Sigmoid colon (tissue), 7 donors: ENCODE measurements at places on chromosomes 13 and 19. TPM values are rescaled to one million over a fixed set of nuclear protein-coding genes. Genes with fewer than 3 reads are reported as not detected.
A peak's percentile ranks its signal among the peaks of the same experiment; 100 is the strongest.

GRCh38 chr13:102774591-102775520 lies 1.3 kb upstream of the TEX30 start:
- H3K36me3 ChIP-seq: no peaks in the 10 kb centered on the region
- no peak overlapping the region for H3K4me3 ChIP-seq
- peaks cover 18% of the 10 kb centered on the region for H3K4me1 ChIP-seq
- H3K27ac ChIP-seq: no peak overlapping the region

DNA sequence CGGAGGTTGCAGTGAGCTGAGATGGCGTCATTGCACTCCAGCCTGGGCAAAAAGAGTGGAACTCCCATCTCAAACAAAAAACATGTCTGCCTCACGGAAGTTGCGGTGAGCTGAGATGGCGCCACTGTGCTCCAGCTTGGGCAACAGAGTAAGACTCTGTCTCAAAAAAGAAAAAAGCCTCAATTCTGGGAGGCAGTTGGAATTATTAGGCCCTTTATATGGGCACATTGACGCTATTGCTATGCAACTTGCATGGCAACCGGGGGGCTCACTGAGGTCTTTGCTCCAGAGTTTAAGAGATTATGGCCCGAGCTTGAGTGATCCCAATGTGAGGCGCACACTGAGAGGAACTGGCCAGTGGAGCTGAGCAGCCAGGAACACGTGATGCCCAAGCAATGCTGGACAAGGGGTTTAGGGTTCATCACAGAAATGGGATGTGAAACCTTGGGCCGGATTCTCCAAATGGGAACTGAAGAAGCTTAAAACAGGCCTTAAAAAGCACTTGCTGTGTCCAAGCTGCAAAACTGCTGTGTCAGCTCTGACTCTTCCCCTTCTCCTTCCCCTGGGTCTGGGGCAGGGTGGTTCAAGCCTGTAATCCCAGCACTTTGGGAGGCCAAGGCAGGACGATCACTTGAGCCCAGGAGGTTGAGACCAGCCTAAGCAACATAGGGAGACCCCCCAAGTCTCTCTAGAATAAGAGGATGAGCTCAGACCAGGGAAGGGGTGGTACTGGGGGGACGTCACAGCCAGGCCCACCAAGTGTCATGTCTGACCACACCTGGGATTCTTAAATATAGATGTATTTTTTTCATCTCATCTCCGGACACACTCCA lies 2.5 kb downstream of the FTL start:
- peaks cover 28% of the 10 kb centered on the region for H3K36me3 ChIP-seq
- no peaks in the 10 kb centered on the region for H3K27me3 ChIP-seq
- no peak overlapping the region for H3K4me3 ChIP-seq
- peaks cover 50% of the 10 kb centered on the region for H3K4me1 ChIP-seq

GRCh38 chr19:39053276-39054090 lies 21.1 kb upstream of the FBXO27 start:
- H3K27ac ChIP-seq: no peak overlapping the region
- no peaks in the 10 kb centered on the region for H3K36me3 ChIP-seq
- no peak for DNase-seq
- no peaks in the 10 kb centered on the region for H3K4me1 ChIP-seq
- H3K27me3 ChIP-seq: no peaks in the 10 kb centered on the region

DNA sequence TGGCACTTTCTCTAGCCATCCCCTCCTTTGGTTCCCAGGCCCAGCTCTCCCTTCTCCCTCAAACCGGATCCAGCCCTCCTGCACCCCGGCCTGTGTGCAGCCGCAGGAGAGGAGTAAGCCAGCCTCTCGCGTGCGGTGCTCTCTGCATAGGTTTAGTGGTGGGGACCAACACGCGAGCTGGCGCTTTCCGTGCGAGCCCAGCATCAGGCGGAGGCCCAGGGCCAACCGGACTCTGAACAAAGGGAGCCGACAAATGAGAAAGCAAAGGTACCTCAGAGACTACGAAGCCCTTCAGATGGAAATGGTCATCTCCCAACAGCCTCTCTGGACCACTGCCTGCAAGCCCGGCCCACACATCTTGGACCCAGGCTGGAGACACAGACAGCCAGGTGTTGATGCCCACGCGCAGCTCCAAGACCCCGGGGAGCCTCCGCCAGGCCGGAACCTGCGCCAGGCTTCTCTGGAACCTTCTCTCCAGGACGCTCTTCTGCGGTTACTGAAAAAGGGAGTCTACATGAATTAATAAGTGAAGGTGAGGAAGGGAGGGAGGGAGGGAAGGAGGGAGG lies 16.5 kb upstream of the LATS2 start:
- H3K4me3 ChIP-seq: no peak overlapping the region
- no peak overlapping the region for H3K27ac ChIP-seq
- DNase-seq: no peak
- H3K4me1 ChIP-seq: peaks cover 18% of the 10 kb centered on the region
- H3K27me3 ChIP-seq: no peaks in the 10 kb centered on the region

- no peaks in the 10 kb centered on the region for H3K4me1 ChIP-seq
- no peaks in the 10 kb centered on the region for H3K36me3 ChIP-seq
- H3K27ac ChIP-seq: no peak within 1 kb of the TSS
- peak; percentile 82 for DNase-seq
- peaks cover 56% of the 10 kb centered on the region for H3K27me3 ChIP-seq
- H3K4me3 ChIP-seq: no peak within 1 kb of the TSS
These were observed at the start of gene PNMA8C for GRCh38 chr19:46428239-46429135. PNMA8C (minus strand) TSS chr19:46428936; CDS start chr19:46428359, 577 bp downstream.

DNA sequence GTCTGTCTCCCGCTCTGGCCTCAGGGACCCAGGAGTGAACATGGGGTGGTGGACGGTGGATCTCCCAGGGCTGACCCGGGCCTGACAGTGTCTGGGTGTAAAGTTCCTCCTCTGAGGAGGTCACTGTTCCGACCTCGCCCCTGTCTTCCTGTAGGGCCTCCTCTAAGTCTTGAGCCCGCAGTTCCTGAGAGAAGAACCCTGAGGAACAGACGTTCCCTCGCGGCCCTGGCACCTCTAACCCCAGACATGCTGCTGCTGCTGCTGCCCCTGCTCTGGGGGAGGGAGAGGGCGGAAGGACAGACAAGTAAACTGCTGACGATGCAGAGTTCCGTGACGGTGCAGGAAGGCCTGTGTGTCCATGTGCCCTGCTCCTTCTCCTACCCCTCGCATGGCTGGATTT lies at the start of gene SIGLEC9:
Gene SIGLEC9 (plus strand): TSS at position 178 of the 400 bp plus-strand sequence. CDS start 69 bp downstream, at position 247.
- no peaks in the 10 kb centered on the region for H3K36me3 ChIP-seq
- no peaks in the 10 kb centered on the region for H3K4me1 ChIP-seq
- peak within 1 kb of the TSS; percentile 24 for H3K27ac ChIP-seq
- no peaks in the 10 kb centered on the region for H3K27me3 ChIP-seq

DNA sequence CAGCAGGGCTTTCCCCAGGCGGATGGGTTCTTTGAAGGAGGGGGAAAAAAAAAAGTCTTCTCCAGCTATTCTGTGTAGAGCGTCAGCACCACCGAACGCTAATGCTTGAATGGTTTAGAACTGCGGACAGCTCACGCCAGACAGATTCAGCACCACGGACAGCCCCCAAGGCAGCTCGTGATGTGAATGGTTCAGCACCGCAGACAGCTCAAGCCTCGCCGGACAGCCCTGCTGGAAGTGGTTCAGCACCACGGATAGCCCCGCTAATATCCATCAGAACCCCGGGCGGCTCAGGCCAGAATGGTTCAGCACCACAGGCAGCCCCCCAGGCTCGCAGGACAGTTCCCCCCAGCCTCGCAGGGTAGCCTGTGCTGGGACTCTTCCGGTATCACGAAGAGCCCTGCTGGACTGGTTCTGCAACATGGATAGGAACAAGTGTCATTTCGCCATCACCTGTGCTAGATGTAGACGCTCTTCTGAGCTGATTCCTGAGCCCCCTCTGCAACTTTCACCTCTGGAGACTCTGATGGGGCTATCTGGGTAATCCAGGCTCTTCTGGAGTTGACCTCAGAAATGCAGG lies 4.9 kb upstream of the SMIM17 start:
- H3K27me3 ChIP-seq: peaks cover 5% of the 10 kb centered on the region
- no peaks in the 10 kb centered on the region for H3K4me1 ChIP-seq
- no peak for DNase-seq

DNA sequence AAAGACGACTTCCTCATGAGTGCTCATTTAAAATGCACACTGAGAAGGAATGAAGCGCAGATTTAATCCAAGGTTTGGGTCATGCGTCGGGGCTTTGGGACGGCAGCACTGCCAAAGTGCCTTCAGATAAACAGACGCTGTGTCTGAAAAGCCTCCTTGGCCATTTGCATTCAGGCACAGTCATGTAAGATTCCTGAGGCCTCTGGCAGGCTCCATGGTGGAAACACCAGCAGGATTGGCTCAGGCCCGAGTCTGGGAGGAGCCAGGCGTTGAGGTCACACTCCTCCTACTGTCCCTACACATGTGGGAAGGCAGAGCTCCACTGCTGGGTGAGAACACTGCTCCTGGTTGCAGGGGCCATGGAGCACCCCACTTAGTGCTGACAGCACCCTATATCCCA lies 113.3 kb upstream of the KL start:
- H3K27me3 ChIP-seq: no peaks in the 10 kb centered on the region
- no peak overlapping the region for H3K4me3 ChIP-seq
- H3K36me3 ChIP-seq: no peaks in the 10 kb centered on the region
- H3K27ac ChIP-seq: peak overlapping the region; percentile 44

GRCh38 chr13:24982333-24982999 lies 113.5 kb upstream of the PABPC3 start:
- no peaks in the 10 kb centered on the region for H3K4me1 ChIP-seq
- no peaks in the 10 kb centered on the region for H3K27me3 ChIP-seq
- no peaks in the 10 kb centered on the region for H3K36me3 ChIP-seq
- DNase-seq: no peak
- H3K4me3 ChIP-seq: no peak overlapping the region
- H3K27ac ChIP-seq: no peak overlapping the region

- no peaks in the 10 kb centered on the region for H3K27me3 ChIP-seq
- H3K36me3 ChIP-seq: no peaks in the 10 kb centered on the region
- H3K4me3 ChIP-seq: peak overlapping the region; percentile 55
- no peak for DNase-seq
- peak overlapping the region; percentile 89 for H3K27ac ChIP-seq
- H3K4me1 ChIP-seq: peaks cover 23% of the 10 kb centered on the region
These were observed 7.6 kb upstream of the BICRA start for GRCh38 chr19:47601180-47601904.

- no peaks in the 10 kb centered on the region for H3K36me3 ChIP-seq
- no peak for DNase-seq
- no peaks in the 10 kb centered on the region for H3K4me1 ChIP-seq
- H3K4me3 ChIP-seq: no peak overlapping the region
- H3K27ac ChIP-seq: no peak overlapping the region
These were observed 24.6 kb downstream of the TPT1 start for GRCh38 chr13:45316338-45316737.

- H3K27ac ChIP-seq: no peak overlapping the region
- no peaks in the 10 kb centered on the region for H3K36me3 ChIP-seq
- DNase-seq: no peak
- H3K27me3 ChIP-seq: no peaks in the 10 kb centered on the region
These were observed 145.0 kb downstream of the TNFRSF19 start for GRCh38 chr13:23715092-23715761.

DNA sequence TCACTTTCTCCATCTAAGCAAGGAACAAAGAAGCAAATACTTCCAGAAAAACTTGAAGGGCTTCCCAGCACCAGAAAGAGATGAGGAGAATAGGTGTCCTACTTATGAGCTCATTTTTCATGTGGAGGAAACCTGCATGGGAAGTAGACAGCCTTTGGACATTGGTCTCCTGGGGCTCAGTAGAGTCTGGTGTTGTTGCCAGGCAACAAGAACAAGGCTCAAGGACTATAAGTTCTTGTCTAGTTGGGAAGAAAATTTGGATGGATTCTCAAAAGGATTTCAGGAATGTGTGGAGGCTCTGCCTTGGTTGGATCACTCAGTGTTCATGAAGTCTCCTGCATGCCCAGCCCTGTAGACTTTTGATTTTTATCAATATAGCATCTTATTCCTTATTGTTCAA lies 84.5 kb downstream of the MBNL2 start:
- peak overlapping the region; percentile 70 for H3K27ac ChIP-seq
- H3K27me3 ChIP-seq: no peaks in the 10 kb centered on the region
- DNase-seq: no peak
- no peaks in the 10 kb centered on the region for H3K36me3 ChIP-seq
- no peak overlapping the region for H3K4me3 ChIP-seq

- peaks cover 31% of the 10 kb centered on the region for H3K36me3 ChIP-seq
- peak; percentile 98 for DNase-seq
- H3K27ac ChIP-seq: peak overlapping the region; percentile 99
- peaks cover 53% of the 10 kb centered on the region for H3K4me1 ChIP-seq
- peak overlapping the region; percentile 64 for H3K4me3 ChIP-seq
These were observed 1.1 kb downstream of the HSPB6 start for GRCh38 chr19:35755550-35756376.

Gene FUT1
- total RNA-seq: not detected

Gene C13orf42
- total RNA-seq: not detected

Gene KIR3DL1
- total RNA-seq: not detected

Gene LIM2
- total RNA-seq: not detected

Gene PALM
- 30.4 TPM for total RNA-seq

Gene FGF21
- total RNA-seq: not detected

Gene SPACA4
- total RNA-seq: not detected
